NCI-H526 (cell line): ENCODE measurements at places on chromosomes 4 and X.
A peak's percentile ranks its signal among the peaks of the same experiment; 100 is the strongest.

DNA sequence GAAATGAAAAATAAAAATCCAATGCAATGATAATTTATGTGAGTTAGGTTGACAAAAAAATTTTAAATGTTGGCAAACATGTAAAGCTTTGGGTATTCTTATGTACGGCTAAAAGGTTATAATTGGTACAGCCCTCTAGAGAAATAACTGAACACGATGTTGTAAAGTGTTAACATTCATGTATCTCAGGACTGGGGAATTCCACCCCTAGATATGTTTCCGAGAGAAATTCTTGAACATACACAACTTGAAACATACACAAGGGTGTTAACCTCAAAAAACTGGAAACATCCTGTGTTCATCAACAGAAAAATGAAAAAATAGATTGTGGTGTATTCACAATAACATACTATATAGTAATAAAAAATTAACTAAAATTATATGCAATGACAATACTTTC lies 91.8 kb downstream of the CHM start:
- no peak for DNase-seq

DNA sequence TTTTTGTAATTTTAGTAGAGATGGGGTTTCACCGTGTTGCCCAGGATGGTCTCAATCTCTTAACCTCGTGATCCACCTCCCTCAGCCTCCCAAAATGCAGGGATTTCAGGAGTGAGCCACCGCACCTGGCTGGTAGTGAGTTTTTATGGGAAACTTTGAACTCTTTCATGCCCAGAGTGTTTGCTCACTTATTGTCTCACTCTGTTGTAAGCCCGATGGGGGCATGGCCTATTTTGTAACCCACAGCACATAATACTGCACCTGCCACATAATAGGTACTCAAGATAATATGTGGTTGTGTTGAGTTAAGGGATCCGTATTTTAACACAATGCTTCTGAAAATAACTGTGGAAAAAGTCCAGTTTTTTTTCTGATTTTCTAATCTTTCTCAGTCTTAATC lies 109.6 kb upstream of the GIMD1 start:
- no peak for DNase-seq

GRCh38 chr4:121096629-121097028 lies 24.3 kb upstream of the NDNF start:
- no peak for DNase-seq

- no peak for DNase-seq
These were observed 20.8 kb downstream of the OCIAD1 start for GRCh38 chr4:48851651-48852050.

DNA sequence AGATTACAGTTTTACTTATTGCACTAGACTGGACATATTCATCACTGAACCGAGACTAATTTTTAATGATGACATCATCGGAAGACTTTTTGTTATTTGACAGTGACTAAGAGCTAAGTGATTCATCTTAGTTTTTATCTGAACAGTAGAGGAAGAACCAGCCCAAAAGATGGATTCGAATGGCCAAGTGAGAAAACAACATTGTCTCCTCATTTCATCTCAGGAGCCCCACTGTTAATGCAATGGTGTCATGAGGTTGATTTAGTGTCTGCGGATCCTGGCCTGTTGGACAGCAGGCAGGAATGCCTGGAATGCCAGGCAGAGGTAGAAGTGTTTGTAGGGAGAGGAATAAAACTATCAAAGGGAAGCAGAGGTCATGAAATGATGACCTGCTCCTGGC lies 37.8 kb upstream of the HPF1 start:
- no peak for DNase-seq

DNA sequence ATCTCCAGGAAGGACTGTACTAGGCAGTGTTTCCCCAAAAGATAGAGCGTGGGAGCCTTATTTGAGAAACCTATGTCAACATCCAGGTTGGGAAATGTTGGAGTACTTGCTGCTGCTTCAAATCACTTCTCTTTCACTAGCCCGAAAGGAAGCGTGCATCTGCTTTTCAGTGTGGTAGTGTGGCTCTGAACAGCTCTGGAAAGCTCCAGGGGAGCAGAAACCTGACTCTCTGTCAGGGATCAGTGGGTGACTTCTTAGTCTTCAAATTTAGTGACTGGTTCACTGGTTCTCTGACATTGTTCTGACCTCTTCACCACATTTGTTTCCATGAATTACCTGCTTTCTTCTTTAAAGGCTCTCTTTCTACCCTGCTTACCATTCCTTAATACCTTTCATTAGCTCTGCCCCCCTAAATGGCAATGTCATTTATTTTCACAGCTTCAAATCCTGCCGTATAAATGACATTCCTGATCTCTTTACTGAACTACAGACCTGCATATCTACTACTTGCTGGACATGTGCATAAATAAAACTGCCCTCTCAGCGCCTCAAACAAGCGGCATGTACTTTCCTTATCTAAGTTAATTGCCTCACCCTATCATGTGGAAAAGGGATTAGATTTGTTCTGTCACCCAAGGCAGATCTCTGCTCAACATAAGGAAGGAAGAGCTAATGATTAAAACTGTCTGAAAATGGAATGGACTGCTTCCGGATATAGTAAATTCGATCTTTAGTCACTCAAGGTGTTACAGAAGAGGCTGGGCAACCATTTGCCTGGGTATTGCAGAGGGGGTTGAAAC lies 37.0 kb downstream of the DLG3 start:
- DNase-seq, result no peak

GRCh38 chr4:148216866-148217814 lies 225.1 kb downstream of the NR3C2 start:
- peak; percentile 62 for DNase-seq

DNA sequence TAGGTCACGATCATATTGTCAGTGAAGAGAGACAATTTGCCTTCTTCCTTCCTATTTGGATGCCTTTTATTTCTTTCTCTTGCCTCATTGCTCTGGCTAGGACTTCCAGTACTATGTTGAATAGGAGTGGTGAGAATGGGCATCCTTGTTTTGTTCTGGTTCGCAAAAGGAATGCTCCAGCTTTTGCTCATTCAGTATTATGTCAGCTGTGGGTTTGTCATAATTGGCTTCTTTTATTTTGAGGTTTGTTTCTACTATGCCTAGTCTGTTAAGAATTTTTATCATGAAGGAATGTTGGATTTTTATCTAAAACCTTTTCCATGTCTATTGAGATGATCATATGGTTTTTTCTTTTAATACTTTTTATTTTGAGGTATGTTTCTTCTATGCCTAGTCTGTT lies 152.3 kb upstream of the MAD2L1 start:
- DNase-seq, result no peak

GRCh38 chrX:68114573-68115129 lies 318.6 kb downstream of the OPHN1 start:
- DNase-seq, result no peak

DNA sequence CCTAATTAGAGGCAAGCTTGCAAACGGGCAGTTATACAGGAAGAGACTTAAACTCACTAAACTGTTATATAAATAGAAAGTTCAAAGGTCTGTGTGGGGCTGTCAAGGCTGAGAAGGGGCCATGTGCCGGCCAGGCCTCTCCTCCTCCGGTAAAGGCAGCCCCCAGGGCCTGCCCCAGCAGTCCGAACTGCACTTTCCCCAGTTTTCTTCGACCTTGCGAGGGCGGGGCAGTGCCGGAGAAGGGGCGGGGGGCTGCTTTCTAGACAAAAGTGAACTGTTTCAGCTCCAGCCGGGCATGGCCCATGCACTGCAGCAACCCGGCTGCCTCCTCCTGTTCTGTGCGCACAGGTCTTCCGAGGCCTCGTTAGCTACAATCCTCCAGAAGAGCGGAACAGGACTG lies 4.1 kb downstream of the AFF2 start:
- DNase-seq, result no peak

DNA sequence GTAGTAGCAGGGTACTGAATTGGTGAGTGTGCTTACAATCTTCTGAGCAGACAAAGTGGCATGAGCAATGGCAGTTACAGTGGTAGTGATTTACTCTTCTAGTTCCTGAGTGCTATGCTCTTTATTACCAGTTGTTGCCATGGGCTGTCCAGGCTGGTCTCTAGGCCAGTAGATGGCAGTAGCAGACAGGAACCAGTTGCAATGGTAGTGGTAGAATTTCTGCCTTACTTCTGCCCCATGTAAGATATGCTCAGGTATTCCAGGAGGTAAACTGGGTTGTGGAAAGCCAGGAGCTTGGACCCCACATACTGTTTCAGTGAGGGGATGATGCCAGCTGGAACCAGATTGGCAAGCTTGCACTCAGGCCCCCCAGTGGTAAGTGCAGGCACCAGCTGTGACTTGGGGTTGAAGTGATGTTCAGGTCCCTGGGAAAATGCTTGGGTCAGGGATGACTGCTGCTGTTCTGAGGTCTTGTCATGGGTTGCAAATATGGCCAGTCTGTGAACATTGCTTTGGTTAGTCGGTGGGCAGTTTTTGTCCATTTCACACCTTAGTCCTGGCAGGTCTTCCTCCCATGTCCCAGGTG lies 63.0 kb upstream of the ZXDB start:
- peak; percentile 31 for DNase-seq

DNA sequence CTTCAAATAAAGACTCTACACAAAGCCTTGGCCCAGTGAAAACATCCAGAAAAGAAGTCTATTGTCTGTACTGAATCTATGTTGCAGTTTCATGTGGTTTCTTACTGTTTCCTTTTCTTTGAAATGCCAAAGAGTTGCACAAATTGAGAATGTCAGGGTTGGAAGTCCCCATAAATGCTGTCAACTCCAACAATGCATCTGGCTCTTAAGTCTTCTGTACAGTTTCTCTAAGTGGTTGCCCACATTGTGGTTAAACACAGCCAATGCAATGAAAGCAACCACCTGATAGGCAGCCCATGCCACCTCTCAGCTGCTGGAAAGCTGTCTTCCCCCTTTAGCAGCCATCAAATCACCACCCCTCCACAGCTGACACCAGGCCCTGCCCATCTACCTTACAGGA lies 67.2 kb upstream of the C1GALT1C1 start:
- no peak for DNase-seq

DNA sequence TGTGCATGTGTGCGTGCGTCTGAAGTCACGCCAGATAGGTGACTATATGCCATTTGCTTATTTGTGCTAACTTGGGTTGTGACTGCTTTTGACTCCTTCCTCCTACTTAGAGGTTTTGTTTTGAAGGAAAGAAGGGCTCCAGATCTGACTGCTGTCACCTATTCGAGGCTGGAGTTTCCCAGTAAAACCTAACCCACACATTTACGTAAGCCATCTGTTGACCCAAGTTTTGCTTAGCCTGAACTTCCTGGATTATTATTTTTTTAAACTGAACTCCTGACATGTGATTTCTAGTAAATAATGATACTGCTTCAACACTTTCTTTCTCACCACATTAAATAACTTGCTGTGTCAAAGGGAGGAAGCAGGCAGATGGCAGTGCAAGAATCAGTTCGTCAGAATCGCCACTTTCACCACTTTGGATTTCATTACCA lies 41.5 kb downstream of the DTHD1 start:
- no peak for DNase-seq

DNA sequence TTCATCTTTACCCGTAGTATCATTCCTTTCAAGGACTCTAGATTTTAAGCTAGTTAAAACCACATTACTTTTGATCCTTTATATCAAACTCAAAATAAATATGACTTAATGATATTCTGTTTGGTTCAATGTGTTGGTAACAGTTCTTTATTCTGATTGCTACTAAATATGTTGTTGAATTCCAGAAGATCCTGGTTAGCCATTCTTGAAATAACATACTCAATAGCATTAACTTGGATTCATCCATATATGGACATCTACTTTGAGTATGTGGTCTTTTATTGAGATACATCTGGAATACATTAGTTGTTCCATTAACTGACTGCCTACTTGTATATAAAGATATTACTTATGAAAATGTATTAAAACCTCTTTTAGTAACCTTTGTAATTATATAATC lies 27.5 kb upstream of the PCDH18 start:
- DNase-seq, result no peak

- no peak for DNase-seq
These were observed 66.4 kb downstream of the MOSPD2 start for GRCh38 chrX:14939644-14940043.

DNA sequence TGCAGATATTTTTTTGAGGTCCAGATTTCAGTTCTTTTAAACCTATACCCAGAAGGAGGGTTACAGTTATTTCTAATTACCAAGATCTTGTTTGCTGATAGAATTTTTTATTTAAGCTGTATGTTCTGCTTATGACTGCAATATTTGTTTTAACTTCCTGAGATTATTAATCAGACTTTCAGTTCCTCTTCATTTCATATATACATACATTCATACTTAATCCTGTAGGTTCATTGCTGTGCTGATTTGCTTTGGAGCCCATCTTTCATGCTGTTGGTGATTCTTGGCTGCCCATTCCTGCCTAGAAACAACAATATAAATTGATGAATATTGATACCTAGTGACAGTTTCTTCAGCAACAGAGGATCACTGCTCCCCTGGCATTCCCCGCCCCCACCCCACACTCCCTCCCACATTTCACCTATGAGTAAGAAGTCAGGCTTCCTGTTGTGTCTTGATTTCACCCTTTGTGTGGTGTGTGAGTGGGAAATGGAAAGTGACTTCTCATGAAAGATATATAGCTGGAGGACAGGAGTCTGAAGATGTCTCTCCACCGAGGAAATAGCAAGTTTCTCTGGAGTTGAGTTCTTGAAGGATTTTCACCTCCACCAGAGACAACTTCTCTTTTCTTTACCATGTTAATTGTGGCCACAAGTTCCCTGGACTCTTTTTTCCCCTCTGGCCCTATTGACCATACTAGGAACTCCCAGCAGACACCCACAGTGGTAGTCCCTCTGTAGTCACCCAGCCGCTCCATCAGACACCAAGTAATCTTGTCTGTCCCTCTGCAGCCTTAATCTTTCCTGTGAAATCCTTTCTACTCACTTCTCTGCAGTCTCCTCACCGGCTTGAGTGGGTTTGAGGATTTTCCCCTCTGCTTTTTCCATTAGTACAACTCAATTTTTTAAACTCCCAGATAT lies 118.4 kb downstream of the ASB9 start:
- no peak for DNase-seq

DNA sequence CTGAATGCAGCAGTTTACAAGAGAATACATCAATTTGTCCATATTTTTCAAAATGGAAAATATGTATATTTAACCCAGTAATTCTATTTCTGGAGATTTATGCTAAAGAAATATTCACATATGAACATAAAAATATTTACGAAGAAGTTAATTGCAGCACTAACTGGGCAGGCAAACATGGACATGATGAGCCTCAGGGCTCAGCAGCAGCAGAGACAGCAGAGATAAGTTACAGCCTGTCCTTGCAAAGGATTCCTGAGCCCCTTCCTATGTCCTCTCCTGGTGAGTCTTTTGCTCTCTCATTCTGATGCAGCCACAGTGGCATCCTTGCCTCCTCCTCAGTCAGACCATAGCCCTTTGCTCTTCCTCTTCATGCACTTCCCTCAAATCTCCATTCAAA lies 680.6 kb upstream of the CPEB2 start:
- DNase-seq, result no peak

DNA sequence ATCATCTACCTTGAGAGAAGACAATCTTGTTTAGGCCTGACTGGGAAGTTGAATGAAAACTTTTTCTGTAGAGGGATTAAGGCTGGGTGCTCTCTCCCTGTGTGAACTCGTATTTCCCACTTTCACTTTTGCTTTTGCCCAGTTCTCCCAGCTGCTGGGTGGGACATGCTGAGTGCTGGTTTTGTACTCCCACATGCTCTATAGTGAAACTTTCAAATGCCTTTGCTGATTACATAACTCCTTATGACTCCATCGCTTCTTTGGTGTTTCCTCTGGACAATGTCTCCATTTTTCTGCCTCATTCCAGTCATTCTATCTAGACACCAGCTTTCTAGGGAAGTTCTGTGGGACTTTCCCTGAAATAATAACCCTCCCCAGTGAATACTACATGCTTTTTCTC lies 100.5 kb downstream of the CLNK start:
- no peak for DNase-seq
